Activated T-helper 9 cell treated with anti-CD3 and anti-CD28 coated beads, Interleukin-2, amount 50 U/mL, for 16 hours (primary cell): ENCODE measurements at places on chromosomes 4 and X.

DNA sequence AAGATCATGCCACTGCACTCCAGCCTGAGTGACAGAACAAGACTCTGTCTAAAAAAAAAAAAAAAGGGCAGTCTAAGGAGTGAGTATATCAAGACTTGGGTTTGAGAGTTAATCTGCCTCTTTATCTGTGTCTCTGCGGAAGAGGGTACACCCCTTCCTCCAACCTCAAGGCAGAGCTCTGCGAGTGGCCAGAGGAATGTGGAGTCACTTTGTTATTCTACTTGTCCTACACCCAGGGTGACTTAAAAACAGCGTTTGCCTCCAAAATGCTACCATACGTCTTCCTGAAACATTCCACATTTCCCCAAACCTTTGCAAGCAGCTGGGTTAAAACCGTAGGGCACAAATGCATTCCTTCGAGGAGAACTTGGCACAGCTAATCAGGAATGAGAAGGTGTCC, 199.9 kb downstream of the SHOX start:
- no peak for DNase-seq

GRCh38 chr4:103158760-103159159, 39.4 kb downstream of the CENPE start:
- no peak for DNase-seq

GRCh38 chr4:44016570-44017421, 431.8 kb downstream of the KCTD8 start:
- no peak for DNase-seq

GRCh38 chr4:7529368-7530080, 94.8 kb upstream of the PSAPL1 start:
- DNase-seq = no peak

DNA sequence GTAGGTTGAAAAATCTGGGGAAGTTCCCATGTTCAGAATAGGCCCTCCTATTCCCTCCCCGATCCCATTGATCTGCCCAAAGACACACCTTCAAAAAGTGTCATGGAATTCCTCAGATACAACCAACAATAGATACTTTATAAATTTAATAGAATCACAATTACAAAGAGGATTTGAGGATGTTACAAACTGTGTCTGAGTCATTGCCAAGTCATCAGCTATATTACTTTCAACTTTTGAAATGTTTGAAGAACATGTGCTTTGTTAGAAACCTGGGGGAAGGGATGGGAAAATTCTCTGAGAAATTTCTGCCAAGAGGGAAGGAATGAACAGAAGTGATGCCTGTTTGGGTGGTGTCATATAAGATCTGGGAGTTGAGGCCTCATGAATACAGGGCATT, 46.7 kb downstream of the KCNIP4 start:
- no peak for DNase-seq

DNA sequence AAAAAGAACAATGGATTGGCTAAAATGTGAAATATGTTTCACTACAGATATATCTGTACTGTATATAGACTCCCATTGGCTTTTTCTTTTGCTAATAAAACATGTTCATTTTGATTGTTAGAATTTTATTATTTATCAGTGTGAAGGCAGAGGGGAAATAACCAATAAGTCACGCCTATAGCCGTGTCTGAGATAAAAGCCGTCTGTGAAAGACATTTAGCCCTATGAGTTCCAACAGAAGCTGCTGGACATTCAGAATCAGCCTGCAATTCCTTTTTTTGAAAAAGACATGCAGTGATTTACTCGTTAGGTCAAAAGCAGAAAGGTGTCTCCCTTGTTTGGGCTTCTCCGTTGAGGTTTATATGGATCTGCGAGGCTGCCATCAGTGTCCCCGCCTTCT, 24.2 kb upstream of the SLC25A4 start:
- DNase-seq = no peak

DNA sequence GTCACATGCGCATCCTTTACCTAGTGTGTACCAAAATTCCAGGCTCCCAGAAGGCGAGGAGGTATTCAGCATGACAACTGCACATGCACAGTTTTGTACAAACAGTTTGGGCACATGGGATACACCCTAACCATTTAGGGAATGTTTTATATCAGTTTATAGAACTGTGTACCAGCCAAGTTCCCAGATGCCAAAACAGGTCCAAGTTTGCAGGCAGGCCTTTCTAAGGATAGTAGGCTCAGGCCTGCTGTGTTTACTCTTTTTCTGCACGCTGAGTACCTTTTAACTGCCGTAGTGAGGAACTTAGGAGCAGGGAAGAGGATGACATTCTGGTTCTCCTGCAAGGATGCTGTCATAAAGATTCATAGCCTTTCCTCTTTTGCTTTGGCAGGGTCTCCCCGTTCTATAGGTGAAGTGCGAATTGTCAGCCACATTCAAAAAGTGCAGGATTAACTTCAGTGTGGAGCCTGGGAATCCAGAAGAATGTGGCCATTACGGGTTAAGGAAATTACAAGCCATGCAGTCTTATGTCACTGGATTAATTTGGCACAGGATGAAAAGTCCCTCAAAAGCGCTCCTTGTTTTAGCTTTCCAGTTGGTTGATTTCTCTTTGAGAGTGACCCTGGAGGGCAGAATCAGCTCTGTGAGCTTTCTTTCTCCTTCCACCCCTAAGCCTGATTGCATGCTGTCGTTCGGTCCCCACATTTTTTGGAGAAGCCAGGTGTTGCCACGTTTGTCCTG, 259.8 kb downstream of the ARHGAP10 start:
- DNase-seq = no peak

- DNase-seq = no peak
Observed at GRCh38 chrX:77436682-77437081, 10.5 kb upstream of the FGF16 start.

GRCh38 chrX:42524379-42524778, 253.6 kb downstream of the PPP1R2C start:
- DNase-seq = no peak

DNA sequence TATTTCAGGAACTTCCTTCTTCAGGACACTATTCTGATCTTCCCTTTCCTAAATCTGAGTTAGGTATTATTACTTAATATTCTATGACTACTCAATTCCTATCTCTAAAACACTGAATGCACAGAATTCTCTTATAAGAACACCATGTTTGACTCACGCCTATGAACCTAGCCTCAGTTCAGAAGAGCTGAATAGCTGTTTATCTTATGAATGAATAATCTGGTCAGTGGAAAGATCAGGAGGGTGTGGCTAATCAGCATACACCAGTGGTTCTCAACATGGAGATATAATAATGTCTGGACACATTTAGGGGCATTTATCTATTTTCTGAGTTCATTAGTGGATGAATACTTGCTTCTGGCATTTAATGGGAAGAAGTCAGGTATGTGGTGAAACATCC, 24.2 kb downstream of the EPHA5 start:
- DNase-seq = no peak

- DNase-seq = no peak
Observed at GRCh38 chr4:96347582-96347981, 507.7 kb downstream of the PDHA2 start.

- no peak for DNase-seq
Observed at GRCh38 chrX:49019599-49020249, 17.7 kb upstream of the GRIPAP1 start.

GRCh38 chr4:82901183-82901718, 716 bp downstream of the THAP9 start:
- DNase-seq = no peak

DNA sequence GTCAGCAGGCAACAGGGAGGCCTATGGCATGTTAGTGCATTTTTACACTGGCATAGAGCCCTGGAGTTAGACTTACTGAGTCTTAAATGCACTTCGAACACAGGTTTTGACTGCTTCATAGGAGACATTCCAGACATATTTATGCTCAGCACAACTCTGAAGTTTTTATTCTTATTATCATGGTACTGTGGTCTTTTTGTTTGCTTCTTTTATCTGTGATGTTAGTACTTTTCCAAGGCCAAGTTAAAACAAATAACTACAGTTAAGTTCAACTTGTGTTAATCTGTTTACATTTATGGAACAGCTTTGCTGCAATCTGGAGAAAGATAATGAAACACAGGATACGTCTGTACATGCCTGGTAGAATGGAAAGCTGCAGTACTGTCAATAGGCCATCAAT, 76.5 kb downstream of the COL4A5 start:
- DNase-seq = no peak

GRCh38 chr4:174550541-174550940, 28.3 kb upstream of the HPGD start:
- no peak for DNase-seq

DNA sequence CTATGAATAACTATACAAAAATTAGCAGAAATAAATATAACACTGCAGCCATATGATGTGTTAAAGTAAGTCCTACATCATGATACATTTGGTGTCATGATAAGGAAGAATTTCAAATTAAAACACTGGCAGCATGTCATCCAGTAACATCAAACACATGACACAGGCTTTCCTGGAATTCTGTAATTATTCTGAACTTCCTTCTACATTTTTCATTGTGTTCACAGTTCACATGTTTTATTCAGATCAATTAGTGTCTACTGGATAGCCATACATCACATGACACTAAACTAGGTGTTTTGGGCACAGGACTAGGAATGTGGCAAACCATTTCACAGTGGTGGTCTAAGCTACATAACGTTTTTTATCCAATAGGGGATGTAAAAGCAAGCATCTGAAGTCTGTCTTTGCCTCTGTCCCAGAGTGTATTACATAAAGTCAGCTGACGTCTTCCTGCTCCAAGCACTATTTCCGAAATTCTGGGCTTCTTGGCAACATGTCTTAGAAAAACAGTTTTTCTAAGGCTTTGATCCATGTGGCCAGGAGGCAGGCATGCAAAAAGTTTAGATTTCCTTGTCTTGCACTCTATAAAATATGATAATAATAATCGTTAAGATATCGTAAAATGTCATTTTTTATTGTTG, 707.9 kb downstream of the CENPC start:
- no peak for DNase-seq

DNA sequence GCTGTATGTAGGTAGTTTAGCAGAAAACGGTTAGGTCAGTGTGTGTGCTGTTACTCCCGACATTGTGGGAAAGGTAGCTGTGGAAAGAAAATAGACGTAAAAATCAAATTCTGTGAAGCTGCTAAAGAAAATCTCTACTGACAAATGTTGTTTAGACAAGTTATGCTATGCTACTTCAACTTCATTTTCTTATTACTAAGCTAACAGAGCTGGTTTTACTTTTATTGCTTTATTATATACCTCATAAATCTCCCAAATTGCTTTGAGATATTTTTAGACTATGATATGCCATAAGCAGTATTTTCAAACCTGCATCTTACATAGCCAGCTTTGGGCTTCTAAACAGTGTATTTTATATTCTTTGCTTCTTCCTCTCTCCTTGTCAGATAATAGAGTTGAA, 108.2 kb upstream of the PACRGL start:
- no peak for DNase-seq

DNA sequence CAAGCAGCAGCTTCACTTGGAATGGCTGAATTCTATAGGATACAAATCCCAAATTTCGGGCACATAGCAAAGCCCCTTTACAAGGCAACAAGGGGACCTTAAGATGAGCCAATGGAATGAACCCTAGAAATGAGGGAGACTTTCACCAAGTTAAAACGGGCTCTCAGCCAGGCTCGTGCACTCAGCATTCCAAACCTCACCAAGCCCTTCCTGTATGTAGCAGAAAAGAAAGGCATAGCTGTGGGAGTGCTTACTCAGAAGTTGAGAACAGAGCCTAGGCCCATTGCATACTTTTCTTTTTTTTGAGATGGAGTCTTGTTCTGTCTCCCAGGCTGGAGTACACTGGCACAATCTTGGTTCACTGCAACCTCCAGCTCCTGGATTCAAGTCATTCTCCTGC, 10.8 kb upstream of the HERC5 start:
- DNase-seq = no peak

DNA sequence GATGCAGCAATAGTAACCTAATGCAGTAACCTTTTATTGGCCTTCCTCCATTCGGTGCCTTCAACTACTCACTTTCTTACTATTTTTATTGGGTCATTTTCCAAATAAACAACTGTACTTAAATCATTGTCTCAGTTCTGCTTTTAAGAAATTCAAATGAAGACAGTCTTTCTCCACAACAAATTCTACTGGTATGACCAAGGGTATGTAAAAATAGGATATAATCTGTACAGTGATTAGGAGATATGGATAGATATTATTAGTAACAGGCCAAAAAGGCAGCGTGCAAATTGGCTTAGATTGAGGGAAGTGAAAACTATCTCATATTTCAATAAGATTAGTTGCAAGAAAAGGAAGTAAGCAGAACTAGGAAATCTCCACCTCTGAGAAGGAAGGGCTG, 177.4 kb upstream of the PPP1R2C start:
- DNase-seq = no peak

- DNase-seq = no peak
Observed at GRCh38 chr4:98739751-98740150, 81.3 kb upstream of the TSPAN5 start.

- DNase-seq = no peak
Observed at GRCh38 chr4:6079965-6080364, 61.7 kb upstream of the C4orf50 start.

- DNase-seq = no peak
Observed at GRCh38 chr4:41146716-41147506, 67.4 kb downstream of the APBB2 start.

GRCh38 chr4:893276-893994, 38.7 kb downstream of the GAK start:
- DNase-seq = no peak

- no peak for DNase-seq
Observed at GRCh38 chr4:13316354-13316753, 167.8 kb downstream of the RAB28 start.

DNA sequence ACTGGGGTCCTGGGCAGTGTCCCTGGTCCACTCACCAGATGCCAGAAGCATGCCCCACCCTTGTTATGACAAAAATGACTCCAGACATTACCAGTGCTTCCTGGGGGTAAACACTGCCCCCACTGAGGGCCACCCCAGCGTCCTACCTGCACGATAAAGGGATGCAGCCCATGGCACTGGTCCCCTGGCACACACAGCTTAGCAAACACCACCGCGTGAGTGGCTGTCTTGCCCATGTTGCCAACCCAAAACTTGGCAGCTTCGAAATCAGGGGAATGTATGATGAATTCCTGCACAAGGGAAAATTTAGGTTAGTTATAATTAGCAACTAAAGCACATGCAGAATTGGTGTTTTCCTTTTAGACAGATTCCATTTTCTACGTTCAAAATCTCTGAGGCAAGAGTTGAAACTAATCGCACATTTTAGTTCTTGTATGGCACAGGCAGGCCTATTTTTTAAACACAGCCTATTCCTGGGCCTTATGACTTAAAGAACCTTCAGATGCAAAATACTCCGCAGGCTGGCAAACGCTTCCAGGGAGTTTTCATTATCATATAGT, 30.4 kb downstream of the ACOX3 start:
- no peak for DNase-seq

DNA sequence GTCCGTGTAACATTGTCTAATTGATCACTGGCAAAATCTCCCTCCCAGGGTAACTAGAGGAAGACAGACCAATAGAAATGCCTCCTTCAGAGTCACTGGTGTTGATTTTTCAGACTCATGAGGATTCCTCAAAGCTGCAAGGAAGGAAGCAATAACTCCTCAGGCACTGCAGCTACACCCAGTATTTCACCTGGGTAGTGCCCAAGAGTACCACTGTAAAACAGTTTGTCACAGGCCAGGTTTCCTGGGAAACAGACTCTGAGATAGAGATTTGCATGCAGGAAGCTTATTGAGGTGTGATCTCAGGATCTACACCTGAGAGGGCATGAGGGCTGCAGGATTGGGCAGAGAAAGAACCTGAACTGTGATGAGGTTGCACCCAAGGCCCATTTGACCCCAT, 240.7 kb upstream of the ATP6AP2 start:
- no peak for DNase-seq
